ENCODE measurements at places on chromosomes 1 and 21. TPM values are rescaled to one million over a fixed set of nuclear protein-coding genes. Genes with fewer than 3 reads are reported as not detected.
A peak's percentile ranks its signal among the peaks of the same experiment; 100 is the strongest.

The PTPN22 gene
- total RNA-seq = not detected

The SLC30A2 gene
- total RNA-seq = 0.23 TPM

The TTC39A gene
- 8.3 TPM for total RNA-seq

The HTR6 gene
- 0.10 TPM for total RNA-seq

The PAQR6 gene
- 0.92 TPM for total RNA-seq

The LYPD8 gene
- not detected for total RNA-seq

The RPE65 gene
- not detected for total RNA-seq

The AIRE gene
- not detected for total RNA-seq

DNA sequence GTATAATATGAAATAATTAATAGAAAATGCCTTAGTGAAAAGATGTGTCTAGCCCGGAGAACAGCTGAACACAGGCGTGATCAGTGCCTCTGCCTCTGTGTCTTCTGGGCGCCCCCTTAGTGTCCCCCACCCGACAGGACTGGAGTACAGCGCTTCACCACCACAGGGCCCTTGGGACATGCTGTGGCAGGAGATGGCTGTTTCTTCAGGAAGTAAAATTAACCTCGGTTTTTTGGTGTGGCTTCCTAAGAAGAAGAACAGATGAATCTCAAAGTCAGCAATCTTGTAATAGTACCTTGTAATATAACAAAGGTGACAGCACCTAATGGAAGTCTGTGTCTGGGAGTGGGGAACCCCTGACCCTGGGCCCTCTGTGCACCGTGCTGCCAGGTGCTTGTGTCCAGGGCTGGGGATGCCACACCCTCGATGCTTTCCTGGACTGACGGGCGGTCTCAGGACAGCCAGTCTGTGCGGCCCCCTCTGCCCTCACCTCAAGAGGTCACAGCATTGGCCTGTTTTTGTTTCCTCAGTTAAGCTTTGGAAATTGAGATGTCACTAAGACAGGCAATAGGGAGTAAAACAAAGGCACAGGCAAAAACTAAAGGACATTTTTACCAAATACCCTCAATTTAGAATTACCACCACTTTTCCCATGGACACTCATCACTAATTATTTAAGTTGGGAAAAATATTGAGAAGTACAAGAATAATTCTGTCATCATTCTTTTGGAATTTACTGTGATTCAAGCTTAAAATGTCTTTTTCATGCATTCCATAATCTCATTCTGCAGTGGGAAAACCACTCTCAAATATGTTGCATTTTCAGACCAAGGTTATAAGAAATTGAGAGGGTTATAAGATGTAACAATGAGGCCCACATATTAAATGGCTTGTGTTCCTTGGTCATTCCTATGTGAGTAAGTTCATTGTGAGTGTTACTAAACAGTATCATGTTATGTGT is 79.3 kb downstream of the ADARB1 start:
- no peaks in the 10 kb centered on the region for H3K4me1 ChIP-seq
- no peak overlapping the region for H3K4me3 ChIP-seq
- no peaks in the 10 kb centered on the region for H3K27me3 ChIP-seq
- H3K36me3 ChIP-seq = no peaks in the 10 kb centered on the region
- no peak for DNase-seq

GRCh38 chr1:81174052-81174451 is 626.7 kb upstream of the ADGRL2 start:
- DNase-seq = no peak
- H3K4me3 ChIP-seq = no peak overlapping the region
- no peaks in the 10 kb centered on the region for H3K4me1 ChIP-seq
- no peak overlapping the region for H3K27ac ChIP-seq
- no peaks in the 10 kb centered on the region for H3K36me3 ChIP-seq

GRCh38 chr1:118902711-118903191 is 85.4 kb downstream of the TBX15 start:
- H3K4me3 ChIP-seq = no peak overlapping the region
- DNase-seq = no peak
- H3K4me1 ChIP-seq = no peaks in the 10 kb centered on the region
- no peaks in the 10 kb centered on the region for H3K36me3 ChIP-seq
- H3K27ac ChIP-seq = no peak overlapping the region

DNA sequence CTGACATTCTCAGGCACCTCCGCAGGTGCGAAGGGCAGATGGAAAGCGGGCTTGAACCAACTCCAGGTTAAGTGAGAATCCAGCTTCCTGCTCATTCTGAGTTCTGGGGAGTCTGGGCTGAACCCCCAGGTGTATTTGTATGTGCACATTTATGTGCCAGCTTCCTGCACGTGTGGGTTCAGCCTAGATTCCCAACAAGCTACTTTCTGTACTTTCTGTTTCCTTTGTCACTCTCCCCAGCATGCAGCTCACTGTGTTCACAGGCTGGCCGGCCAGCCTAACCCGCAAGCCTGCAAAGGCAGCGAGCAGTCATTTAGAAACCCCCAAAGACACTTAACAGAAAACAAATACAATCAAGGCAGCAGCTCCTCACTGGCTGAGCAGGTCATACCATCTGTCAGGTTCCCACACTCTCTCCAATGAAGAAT is 1.3 kb upstream of the IL19 start:
- no peak overlapping the region for H3K27ac ChIP-seq
- H3K4me1 ChIP-seq = no peaks in the 10 kb centered on the region
- no peaks in the 10 kb centered on the region for H3K36me3 ChIP-seq
- peaks cover 19% of the 10 kb centered on the region for H3K27me3 ChIP-seq

DNA sequence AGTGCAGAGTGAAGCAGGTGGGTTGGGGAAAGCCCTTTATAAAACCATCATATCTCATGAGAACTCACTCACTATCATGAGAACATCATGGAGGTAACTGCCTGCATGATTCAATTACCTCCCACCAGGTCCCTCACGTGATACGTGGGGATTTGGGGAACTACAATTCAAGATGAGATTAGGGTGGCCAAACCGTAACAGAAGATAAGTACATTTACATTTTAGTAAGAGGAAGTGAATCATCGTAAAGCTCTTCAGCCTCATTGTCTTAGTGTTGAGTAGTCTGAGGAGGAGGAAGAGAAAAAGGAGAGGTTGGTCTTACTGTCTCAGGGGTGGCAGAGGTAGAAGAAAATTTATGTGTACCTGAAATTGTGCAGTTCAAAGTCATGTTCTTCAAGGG is 1053.4 kb upstream of the ADGRL4 start:
- H3K36me3 ChIP-seq = no peaks in the 10 kb centered on the region
- no peaks in the 10 kb centered on the region for H3K4me1 ChIP-seq
- H3K4me3 ChIP-seq = no peak overlapping the region
- DNase-seq = no peak
- H3K27me3 ChIP-seq = no peaks in the 10 kb centered on the region

- peaks cover 6% of the 10 kb centered on the region for H3K36me3 ChIP-seq
- no peak overlapping the region for H3K4me3 ChIP-seq
- H3K27ac ChIP-seq = no peak overlapping the region
Observed at GRCh38 chr1:101017448-101017847, 8.1 kb downstream of the DPH5 start.

- no peak for DNase-seq
- no peak overlapping the region for H3K27ac ChIP-seq
- no peaks in the 10 kb centered on the region for H3K36me3 ChIP-seq
- no peak overlapping the region for H3K4me3 ChIP-seq
Observed at GRCh38 chr1:65734979-65735378, 57.7 kb upstream of the PDE4B start.

GRCh38 chr1:201662646-201663045 is 123.7 kb downstream of the NAV1 start:
- H3K27ac ChIP-seq = no peak overlapping the region
- no peak overlapping the region for H3K4me3 ChIP-seq
- no peaks in the 10 kb centered on the region for H3K36me3 ChIP-seq
- no peaks in the 10 kb centered on the region for H3K27me3 ChIP-seq

DNA sequence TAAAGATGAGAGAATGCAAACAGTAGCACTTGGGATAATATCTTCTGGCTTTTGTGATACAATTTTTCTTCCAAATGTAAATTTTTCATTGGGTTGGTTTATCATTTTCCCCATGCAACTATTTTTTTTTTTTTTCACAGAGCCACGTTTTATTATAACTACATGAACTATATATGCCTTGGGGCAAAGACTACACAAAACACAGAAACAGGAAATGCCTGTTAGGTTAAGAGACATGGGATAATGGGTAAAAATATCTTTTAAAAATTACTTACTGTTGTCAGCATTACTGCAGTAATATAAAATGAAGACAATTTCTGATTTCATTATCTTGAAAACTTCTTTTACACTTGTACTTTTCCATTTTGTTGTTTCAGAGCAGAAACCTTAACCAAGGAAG is 74.6 kb downstream of the DISP1 start:
- H3K36me3 ChIP-seq = no peaks in the 10 kb centered on the region
- no peaks in the 10 kb centered on the region for H3K27me3 ChIP-seq
- H3K27ac ChIP-seq = no peak overlapping the region

DNA sequence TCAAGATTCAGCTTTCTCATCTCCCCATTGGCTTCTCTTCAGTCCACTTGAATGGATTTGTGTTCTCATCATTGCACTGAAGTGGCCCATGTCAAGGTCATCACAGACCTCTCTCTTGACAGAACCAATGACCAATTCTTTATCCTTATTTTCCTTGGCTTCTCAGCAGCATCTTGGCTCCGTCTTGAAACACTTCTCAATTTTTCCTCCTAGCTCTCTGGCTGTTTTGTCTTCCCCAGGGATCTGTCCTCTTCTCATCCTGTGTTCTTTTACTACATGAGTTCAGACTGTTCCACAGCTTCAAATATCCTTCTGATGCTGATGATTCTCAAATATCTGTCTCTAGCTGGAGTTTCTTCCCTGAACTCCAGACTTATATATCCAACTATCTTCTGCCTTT is 78.6 kb downstream of the COLGALT2 start:
- H3K27me3 ChIP-seq = no peaks in the 10 kb centered on the region
- DNase-seq = no peak
- no peak overlapping the region for H3K27ac ChIP-seq

DNA sequence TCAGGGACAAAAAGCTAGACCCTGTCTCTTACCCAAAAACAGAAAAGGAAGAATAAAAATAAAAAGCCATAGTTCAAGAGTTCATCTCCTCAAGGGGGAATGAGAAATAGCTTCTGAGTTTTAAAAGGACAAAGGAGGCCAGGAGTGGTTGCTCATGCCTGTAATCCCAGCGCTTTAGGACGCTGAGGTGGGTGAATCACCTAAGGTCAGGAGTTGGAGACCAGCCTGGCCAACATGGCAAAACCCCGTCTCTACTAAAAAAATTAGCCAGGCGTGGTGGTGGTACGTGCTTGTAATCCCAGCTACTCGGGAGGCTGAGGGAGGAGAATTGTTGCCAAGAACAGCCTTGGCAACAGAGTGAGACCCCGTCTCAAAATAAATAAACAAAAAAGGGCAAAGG is 38.6 kb upstream of the CPLANE2 start:
- DNase-seq = no peak
- H3K36me3 ChIP-seq = no peaks in the 10 kb centered on the region
- no peaks in the 10 kb centered on the region for H3K27me3 ChIP-seq

DNA sequence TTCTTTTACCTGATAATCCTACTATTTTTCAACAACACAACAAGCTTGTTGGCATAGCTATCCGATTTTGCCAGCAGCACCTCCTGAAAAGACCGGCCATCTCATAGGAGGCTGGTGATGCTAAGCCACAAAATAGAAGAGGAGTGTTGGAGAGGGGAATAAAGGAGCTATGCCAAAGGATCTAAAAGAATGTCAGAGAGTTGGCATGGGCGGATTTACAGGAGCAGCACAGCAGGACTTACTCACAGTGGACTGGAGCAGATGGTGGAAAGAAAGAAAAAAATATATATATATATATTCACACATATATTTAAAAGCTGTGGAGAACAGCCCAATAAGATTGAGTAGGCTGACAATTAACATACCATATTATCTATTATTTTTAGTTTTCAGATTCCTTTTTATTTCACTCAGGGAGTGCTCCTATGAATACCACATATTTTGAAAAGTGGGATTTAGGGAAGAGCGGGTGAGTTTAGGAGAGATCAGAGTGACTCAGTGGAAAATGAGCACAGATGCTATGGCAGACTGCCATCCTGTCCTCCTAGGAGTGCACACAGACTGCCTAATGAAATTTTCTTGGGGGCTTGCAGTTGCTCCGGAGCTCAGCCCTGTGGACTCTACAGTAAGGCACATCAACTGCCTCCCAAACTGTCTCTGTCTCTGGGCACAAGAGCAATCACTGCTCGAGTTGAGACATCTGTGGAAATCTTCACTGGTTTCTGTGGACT is 394.4 kb upstream of the CHRM3 start:
- H3K4me3 ChIP-seq = no peak overlapping the region
- H3K36me3 ChIP-seq = no peaks in the 10 kb centered on the region
- H3K27me3 ChIP-seq = no peaks in the 10 kb centered on the region
- H3K27ac ChIP-seq = no peak overlapping the region
- DNase-seq = no peak

DNA sequence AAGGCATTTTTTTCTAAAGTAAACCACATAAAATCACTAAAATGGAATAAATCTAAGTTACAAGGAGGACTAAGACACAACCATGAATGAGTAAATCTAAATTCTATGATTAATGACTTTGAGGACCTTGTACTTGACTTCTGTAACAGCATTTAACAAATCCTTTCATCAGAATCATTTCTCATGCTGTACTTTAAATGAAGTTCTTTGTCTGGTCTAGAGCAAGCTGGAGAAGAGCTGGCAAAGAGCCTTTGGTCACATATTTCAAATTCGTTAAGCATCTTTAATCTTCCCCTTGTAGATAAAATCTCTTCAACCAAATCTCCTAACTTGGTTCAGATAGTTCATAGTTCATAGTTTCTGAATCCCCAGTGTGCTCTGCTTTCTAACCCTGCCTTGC is 405.4 kb downstream of the PTPRC start:
- H3K4me3 ChIP-seq = no peak overlapping the region
- H3K4me1 ChIP-seq = no peaks in the 10 kb centered on the region
- H3K36me3 ChIP-seq = no peaks in the 10 kb centered on the region
- DNase-seq = no peak
- no peaks in the 10 kb centered on the region for H3K27me3 ChIP-seq
- H3K27ac ChIP-seq = no peak overlapping the region

GRCh38 chr1:221169447-221169889 is 290.2 kb downstream of the HLX start:
- no peaks in the 10 kb centered on the region for H3K27me3 ChIP-seq
- H3K27ac ChIP-seq = no peak overlapping the region
- H3K4me3 ChIP-seq = no peak overlapping the region
- H3K4me1 ChIP-seq = no peaks in the 10 kb centered on the region
- H3K36me3 ChIP-seq = no peaks in the 10 kb centered on the region

GRCh38 chr1:36350659-36351226 is 27.3 kb upstream of the EVA1B start:
- H3K4me3 ChIP-seq = no peak overlapping the region
- peak overlapping the region; percentile 7 for H3K27ac ChIP-seq
- no peak for DNase-seq
- peaks cover 11% of the 10 kb centered on the region for H3K36me3 ChIP-seq
- H3K4me1 ChIP-seq = peaks cover 22% of the 10 kb centered on the region

GRCh38 chr1:15758953-15759661 is 512 bp downstream of the FBLIM1 start:
- peaks cover 33% of the 10 kb centered on the region for H3K4me1 ChIP-seq
- H3K36me3 ChIP-seq = no peaks in the 10 kb centered on the region
- H3K27ac ChIP-seq = no peak overlapping the region
- H3K27me3 ChIP-seq = no peaks in the 10 kb centered on the region

- no peaks in the 10 kb centered on the region for H3K36me3 ChIP-seq
- no peaks in the 10 kb centered on the region for H3K27me3 ChIP-seq
- no peaks in the 10 kb centered on the region for H3K4me1 ChIP-seq
- H3K4me3 ChIP-seq = no peak overlapping the region
Observed at GRCh38 chr1:228727681-228728171, 7.6 kb upstream of the RHOU start.
